ENCODE measurements at places on chromosomes 4 and X. TPM values are rescaled to one million over a fixed set of nuclear protein-coding genes. Genes with fewer than 3 reads are reported as not detected.

The IL2RG gene
- 512 TPM for total RNA-seq

DNA sequence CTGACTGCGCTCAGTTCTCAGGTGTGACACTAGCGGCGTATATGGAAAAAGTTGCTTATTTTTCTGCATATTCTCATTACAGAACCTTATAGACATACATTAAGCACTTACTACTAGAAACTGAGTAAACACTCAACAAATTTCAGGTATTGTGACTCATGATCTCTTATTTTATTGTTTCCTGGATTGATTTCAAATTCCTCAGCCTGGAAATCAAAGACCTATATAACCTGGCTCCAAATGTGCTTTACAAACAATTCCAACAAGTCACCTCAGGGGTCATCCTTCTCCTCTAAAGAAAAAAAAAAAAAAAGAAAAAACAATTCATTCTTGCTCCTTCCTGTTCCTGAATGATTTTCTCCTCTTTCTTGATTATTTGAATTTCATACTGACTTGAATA is 152.3 kb downstream of the ADAM29 start:
- H3K4me1 ChIP-seq: no peaks in the 10 kb centered on the region
- no peaks in the 10 kb centered on the region for H3K36me3 ChIP-seq
- H3K4me3 ChIP-seq: no peak overlapping the region
- no peaks in the 10 kb centered on the region for H3K27me3 ChIP-seq

The KLHL13 gene
- total RNA-seq: 1.0 TPM

The MRFAP1 gene
- total RNA-seq: 123 TPM

GRCh38 chrX:56068274-56068758 is 163.8 kb upstream of the KLF8 start:
- DNase-seq: no peak
- no peaks in the 10 kb centered on the region for H3K4me1 ChIP-seq
- H3K27ac ChIP-seq: no peak overlapping the region
- no peaks in the 10 kb centered on the region for H3K36me3 ChIP-seq

The GYG2 gene
- total RNA-seq: not detected

- no peaks in the 10 kb centered on the region for H3K4me1 ChIP-seq
- no peak overlapping the region for H3K4me3 ChIP-seq
- no peaks in the 10 kb centered on the region for H3K27me3 ChIP-seq
- DNase-seq: no peak
- no peaks in the 10 kb centered on the region for H3K36me3 ChIP-seq
- no peak overlapping the region for H3K27ac ChIP-seq
Measured at GRCh38 chr4:182185491-182185890, 57.7 kb upstream of the TENM3 start.

The ENPP6 gene
- 1.4 TPM for total RNA-seq

DNA sequence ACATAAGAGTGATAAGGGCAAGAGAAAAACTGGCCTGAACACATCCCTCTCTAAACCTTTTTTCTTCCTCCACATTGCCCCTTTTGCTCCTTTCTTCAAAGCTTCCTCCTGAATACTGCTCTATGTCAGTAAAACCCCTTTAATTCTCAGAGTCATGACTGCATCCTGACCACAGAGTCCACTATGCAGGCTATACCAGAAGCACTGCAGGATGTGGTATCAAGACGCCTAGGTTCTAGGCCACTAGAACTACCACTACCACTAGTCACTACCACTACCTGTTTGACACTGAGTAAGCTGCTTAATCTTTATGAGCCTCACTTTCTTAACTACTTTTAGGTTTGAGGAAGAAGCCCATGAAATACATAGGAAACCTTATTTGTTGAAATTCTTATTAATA is 38.7 kb downstream of the ARHGEF9 start:
- H3K4me3 ChIP-seq: peak overlapping the region; percentile 92
- H3K36me3 ChIP-seq: no peaks in the 10 kb centered on the region
- H3K27me3 ChIP-seq: peaks cover 4% of the 10 kb centered on the region

- peaks cover 14% of the 10 kb centered on the region for H3K27me3 ChIP-seq
- H3K4me1 ChIP-seq: no peaks in the 10 kb centered on the region
- no peaks in the 10 kb centered on the region for H3K36me3 ChIP-seq
Measured at GRCh38 chr4:123496421-123496820, 99.8 kb downstream of the SPRY1 start.

DNA sequence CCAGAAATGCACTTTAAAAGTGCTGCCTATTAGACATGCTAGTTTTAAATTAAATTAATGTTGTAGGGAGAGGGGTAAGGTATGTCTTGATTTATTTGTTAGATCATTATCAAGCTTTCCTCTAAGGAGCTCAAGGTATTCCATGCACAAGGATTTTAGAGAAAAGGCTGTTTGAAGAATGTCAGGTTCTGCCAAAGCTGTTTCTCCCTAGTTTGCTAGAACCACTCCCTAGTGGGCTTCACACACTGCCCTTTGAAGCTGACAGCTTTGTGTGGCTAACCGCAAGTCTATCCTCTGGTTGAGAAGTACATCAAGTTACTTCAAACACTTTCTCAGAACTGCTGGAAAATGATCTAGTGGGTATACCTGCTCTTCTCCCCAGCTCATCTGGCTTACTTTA is 32.3 kb downstream of the RASL11B start:
- no peak overlapping the region for H3K27ac ChIP-seq
- peaks cover 3% of the 10 kb centered on the region for H3K27me3 ChIP-seq
- H3K4me3 ChIP-seq: no peak overlapping the region
- DNase-seq: no peak
- H3K36me3 ChIP-seq: peaks cover 24% of the 10 kb centered on the region

GRCh38 chr4:111959222-111959621 is 186.0 kb upstream of the FAM241A start:
- H3K4me1 ChIP-seq: no peaks in the 10 kb centered on the region
- H3K36me3 ChIP-seq: no peaks in the 10 kb centered on the region
- no peak for DNase-seq
- no peak overlapping the region for H3K4me3 ChIP-seq
- H3K27ac ChIP-seq: no peak overlapping the region
